AG20443 (cell line): ENCODE measurements at places on chromosomes 12 and 14.
A peak's percentile ranks its signal among the peaks of the same experiment; 100 is the strongest.

DNA sequence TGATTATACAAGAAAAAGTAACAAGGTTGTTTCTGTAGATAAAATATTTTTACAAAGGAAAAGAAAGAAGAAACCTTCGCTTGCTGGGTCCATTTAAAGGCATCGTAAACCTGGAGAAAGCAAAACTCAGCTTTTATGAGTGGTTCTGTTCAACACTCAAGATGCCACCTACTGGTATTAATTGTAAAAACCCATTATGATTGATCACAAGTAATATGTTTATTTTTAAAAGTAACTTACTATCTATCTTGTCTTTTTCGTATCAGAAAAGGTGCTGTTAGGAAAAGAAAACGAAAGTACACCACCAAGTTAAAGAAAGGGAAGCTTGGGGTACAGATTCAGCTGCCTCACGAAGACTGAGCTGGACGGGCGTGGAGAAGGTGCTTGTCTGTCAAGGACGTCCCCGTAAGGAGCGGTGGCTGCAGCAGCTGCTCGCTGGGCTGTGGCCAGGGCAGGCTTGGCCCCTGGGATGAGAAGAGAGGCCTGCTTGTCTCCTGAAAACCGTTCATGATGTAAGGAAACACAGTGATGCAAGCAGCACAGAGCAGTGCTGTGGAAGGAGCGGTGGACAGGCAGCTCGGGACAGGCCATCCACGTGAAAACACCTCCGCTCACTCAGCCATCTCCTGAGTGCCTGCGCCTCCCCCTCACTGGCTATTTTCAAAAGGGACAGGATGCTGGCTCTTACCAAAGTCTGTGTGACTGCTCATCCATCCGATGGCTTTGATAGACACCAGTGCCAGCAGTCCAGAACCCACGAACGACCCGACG is 25.0 kb downstream of the SLC15A4 start:
- no peak for DNase-seq

- DNase-seq = no peak
These were observed 50.8 kb upstream of the PRICKLE1 start for GRCh38 chr12:42640391-42640790.

DNA sequence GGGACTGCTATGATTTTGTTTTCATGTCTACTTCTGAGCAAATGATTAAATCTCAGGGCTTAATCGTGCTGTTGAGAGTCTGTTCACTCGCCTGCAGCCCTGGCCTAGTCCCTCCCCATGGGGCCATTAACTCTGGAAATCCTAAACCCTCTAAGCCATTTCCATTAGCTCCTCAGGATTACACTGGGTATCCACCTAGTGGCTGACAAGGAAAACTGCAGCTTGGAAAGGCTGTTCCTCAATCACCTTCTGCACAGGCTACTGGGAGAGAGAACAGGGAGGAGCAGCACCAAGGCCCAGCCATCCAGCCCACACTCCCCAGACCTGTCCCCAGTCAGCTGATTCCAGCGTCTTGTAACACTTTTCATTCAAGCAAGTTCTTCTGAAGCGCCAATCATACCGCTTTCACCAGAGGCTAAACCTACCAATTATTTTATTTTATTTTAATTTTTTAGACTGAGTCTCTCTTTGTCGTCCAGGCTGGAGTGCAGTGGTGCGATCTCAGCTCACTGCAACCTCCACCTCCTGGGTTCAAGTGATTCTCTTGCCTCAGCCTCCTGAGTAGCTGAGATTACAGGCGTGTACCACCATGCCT is 48.7 kb downstream of the NEUROD4 start:
- peak; percentile 82 for DNase-seq

DNA sequence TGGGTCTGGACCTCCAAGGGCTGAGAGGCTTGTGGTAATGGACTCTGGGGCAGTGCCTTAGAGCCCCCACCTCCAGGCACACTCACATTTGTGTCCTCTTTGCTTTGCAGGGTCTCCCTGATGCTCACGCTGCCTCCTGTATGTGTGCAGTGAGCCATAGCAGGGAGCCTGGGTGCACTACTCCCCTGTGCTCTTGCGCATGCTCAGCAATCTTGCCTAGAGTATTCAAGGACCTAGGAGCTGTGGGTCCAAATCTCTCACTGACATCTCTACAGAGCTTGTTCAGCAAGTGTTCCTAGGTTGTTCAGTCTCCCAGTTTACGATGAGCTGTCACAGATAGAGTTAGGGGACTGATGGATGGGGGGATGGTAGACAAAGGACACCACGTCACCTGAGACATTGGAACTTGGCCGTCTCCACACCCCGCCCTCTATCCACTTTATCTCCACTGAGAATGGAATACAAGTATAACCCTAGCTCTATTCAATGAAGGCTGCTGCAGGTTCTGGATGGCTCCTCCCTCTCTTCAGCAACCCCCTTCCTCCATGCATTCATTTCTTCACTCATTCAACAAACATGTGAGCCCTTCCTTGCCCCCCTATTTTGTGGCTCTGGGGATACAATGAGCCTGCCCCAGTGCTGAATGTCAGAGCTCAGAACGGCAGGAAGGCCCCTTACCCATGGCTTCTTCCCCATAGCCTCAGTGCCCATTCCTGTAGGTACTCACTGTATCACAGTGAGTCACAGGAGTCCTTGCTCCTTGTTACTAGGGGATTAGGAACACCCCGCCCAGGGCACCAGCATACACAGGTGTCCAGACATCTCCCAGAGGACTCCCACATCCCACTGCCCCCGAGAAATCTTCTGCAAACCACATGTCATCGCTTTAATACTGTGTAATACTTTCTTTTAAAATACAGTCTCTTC is 31.2 kb downstream of the FIGNL2 start:
- no peak for DNase-seq

GRCh38 chr12:128557231-128557630 is 266.5 kb downstream of the SLC15A4 start:
- no peak for DNase-seq

DNA sequence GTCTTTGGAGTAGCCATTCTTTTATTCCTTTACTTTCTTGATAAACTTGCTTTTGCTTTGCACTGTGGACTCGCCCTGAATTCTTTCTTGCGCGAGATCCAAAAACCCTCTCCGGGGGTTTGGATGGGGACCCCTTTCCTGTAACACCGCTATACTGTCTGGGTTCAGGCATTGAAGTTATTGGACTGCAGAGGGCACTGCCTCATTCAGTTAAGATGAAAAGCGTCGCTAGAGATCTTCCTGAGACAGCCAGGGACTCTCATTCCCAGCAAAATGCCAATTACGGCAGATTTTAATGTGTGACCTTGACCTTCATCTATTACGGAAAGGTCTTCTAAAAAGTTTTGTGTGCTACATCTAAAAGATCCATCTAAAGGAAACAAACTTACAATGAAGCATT is 17.3 kb upstream of the RIMKLB start:
- DNase-seq = no peak

DNA sequence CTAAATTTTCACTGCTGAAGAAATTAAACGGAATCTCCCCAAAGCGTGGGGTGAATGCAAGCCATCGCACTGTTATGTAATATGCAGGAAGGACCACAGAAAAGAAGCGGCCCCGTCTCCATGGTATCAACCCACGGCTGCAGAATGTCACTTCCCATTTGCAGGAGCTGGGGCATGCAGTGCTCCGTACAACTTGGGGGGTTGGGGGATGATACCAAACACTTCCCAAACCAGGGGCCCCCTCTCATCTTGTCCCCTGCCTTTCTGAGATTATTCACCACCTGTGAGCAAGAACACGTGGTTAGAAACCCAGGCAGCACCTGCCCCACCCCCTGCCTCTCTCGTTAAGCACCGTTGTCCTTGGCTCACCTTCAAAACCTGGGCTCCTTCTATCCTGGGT is 505.1 kb upstream of the TMEM132C start:
- DNase-seq = no peak

- DNase-seq = no peak
These were observed 220.2 kb downstream of the ANO6 start for GRCh38 chr12:45435945-45436710.

DNA sequence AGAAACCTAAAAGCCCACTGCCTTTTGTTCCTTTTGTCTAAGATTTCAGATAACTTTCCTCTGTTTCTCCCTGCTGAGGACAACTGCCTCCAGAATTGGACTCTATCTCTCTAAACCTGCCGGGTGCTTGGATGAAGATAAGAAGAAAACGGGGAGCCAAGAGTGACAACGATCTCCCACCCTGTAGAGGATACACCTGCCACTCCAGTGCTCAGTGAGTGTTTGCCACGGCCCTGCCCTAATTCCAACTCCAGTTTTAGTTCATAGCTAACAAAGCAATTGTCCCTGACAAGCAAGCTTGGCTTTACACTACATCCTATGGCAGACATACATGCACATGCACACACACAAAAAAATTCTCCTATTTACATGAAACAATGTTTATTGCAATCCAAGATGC is 39.3 kb downstream of the EPS8 start:
- no peak for DNase-seq

- no peak for DNase-seq
These were observed 332.6 kb downstream of the SLC16A7 start for GRCh38 chr12:59928416-59928815.

GRCh38 chr12:29270446-29270845 is 110.5 kb downstream of the ERGIC2 start:
- no peak for DNase-seq

DNA sequence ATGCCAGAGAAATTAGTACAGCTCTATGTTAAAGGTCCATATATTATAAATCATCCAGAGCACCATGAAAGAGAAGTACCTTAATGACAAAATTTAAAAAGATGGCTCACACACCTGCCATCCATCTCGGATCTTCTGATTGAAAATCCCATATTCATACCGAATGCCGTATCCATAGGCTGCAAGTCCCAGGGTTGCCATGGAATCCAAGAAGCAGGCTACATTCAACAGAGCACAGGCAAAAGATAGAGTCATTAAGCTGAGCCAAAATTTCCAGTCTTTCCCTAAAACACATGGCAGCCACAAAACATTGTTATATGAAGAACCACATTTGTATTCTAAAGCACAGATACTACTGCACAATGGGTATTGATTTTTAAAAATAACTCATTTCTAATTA is 12.7 kb downstream of the PYGL start:
- DNase-seq = no peak

GRCh38 chr14:61749867-61750266 is 12.4 kb upstream of the SNAPC1 start:
- no peak for DNase-seq

DNA sequence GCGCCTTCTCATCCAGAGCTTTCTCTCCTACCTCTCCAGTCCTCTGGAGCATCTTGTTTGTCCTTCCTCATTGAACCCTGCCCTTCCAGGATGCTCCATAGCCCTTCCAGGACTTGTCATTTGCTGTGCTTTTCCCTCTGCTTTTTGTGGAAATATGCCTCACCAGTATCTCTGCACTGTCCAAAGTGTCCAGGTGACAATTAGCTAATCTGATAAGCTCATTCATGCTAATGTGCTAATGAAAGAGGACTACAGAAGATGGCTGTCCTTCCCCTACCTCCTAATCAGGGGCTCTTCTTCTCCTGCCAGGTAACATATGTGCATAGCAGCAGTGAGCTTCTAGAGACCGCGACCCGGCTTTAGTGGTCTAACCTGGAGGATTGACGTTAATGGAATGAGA is 58.4 kb upstream of the OTX2 start:
- DNase-seq = no peak

GRCh38 chr12:30898846-30899245 is 27.7 kb upstream of the TSPAN11 start:
- DNase-seq = no peak

DNA sequence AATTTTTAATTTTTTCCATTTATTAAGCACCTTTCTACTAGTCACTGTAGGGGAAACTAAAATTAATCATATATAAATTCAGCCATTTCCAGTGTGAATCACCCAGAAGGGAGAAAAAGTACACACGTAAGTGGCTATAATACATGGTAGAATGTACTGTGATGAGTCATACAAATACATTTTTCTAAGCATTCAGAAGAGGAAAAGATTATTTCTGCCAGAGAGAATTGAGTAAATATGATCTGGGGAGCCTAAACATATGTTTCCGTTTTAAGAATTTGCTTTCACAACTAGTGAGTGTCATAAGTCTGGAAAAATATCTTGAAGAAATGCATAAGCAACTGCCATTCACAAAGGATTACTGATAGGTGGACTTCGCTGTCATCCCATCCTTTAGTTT is 102.8 kb downstream of the TGFB3 start:
- DNase-seq = no peak

- DNase-seq = peak; percentile 81
These were observed 17.1 kb downstream of the FOS start for GRCh38 chr14:75295491-75296345.
